ENCODE measurements at places on chromosomes 2 and 18.

GRCh38 chr2:139217641-139218040 is 437.5 kb upstream of the NXPH2 start:
- no peaks in the 10 kb centered on the region for H3K4me1 ChIP-seq
- no peaks in the 10 kb centered on the region for H3K36me3 ChIP-seq
- DNase-seq, result no peak
- H3K4me3 ChIP-seq, result no peak overlapping the region
- no peak overlapping the region for H3K27ac ChIP-seq

GRCh38 chr2:8659092-8659734 is 22.6 kb upstream of the ID2 start:
- H3K36me3 ChIP-seq, result no peaks in the 10 kb centered on the region
- peaks cover 16% of the 10 kb centered on the region for H3K4me1 ChIP-seq
- H3K27me3 ChIP-seq, result no peaks in the 10 kb centered on the region
- no peak overlapping the region for H3K27ac ChIP-seq
- H3K4me3 ChIP-seq, result no peak overlapping the region

DNA sequence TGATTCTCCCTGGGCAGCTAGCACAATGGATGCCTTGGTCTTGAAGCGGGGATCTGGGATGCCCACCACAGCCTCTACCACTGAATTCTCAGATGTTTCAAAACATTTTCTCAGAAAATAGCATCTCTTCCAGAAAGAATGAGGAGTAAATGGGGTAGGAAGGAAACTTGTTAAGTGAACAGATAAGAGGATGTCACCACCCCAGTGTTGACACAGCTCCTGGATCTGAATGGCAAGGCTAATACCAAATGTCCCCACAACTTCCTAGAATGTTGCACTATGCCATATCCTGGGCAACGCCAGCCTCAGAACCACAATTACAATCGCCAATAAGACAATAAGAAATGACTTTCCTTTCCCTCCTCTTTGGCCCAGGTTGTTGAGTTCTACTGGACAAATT is 177.2 kb downstream of the BCL11A start:
- H3K36me3 ChIP-seq, result no peaks in the 10 kb centered on the region
- no peak overlapping the region for H3K4me3 ChIP-seq
- no peaks in the 10 kb centered on the region for H3K4me1 ChIP-seq
- H3K27ac ChIP-seq, result no peak overlapping the region
- H3K27me3 ChIP-seq, result no peaks in the 10 kb centered on the region

DNA sequence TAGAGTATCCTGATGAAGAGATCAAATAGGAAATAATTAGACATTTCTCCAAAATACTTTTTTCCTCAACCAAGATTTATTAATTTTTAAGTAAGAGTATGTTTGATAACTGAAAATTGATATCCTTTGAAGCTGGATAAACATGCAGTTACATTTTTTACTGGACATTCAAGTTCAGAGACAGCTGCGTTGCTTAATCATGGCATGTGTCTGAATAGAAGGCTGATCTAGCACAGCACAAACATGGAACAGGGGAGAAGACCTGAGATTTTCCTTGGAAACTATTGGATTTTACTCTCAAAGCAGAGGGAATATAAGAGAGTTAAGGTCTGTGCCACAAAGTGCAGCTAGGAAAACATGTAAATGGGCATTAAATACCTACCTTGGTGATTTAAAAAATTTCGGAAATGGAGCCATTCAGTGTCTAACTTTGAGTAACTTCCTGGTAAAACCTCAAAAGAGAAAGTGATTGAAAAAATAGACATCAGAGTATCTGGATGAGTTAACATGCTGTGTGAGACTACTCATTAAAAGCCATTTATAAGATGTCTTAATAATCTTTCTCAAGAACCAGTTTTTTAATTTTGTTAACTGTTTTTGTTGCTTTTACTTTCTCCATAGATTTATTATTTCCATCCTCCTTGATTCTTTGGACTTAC is 31.8 kb downstream of the CRIM1 start:
- H3K27ac ChIP-seq, result peak overlapping the region; percentile 96
- H3K4me3 ChIP-seq, result no peak overlapping the region
- H3K27me3 ChIP-seq, result no peaks in the 10 kb centered on the region
- H3K36me3 ChIP-seq, result peaks cover 43% of the 10 kb centered on the region
- DNase-seq, result no peak

DNA sequence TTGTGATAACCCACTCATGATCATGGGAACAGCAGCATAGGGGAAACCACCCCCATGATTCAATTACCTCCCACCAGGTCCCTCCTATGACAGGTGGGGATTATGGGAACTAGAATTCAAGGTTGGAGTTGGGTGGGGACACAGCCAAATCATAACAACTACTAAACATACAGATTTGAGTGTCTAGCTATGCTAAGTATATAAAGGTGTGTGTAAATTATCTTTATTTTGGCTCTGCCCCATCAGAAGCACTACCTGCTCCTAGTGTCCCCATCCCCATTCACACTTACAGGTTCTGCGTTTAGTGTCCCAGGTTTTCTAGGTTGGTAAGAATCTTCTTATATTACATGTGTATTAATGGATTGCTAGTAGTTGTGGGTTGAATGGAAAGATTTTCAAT is 464.7 kb downstream of the EPHA4 start:
- H3K4me3 ChIP-seq, result no peak overlapping the region
- no peaks in the 10 kb centered on the region for H3K27me3 ChIP-seq
- H3K4me1 ChIP-seq, result no peaks in the 10 kb centered on the region
- no peaks in the 10 kb centered on the region for H3K36me3 ChIP-seq
- H3K27ac ChIP-seq, result no peak overlapping the region
- no peak for DNase-seq

- H3K36me3 ChIP-seq, result no peaks in the 10 kb centered on the region
- H3K27ac ChIP-seq, result no peak overlapping the region
- H3K4me1 ChIP-seq, result peaks cover 20% of the 10 kb centered on the region
- H3K27me3 ChIP-seq, result no peaks in the 10 kb centered on the region
- H3K4me3 ChIP-seq, result no peak overlapping the region
- no peak for DNase-seq
Observed at GRCh38 chr2:43111788-43112554, 114.4 kb downstream of the ZFP36L2 start.

DNA sequence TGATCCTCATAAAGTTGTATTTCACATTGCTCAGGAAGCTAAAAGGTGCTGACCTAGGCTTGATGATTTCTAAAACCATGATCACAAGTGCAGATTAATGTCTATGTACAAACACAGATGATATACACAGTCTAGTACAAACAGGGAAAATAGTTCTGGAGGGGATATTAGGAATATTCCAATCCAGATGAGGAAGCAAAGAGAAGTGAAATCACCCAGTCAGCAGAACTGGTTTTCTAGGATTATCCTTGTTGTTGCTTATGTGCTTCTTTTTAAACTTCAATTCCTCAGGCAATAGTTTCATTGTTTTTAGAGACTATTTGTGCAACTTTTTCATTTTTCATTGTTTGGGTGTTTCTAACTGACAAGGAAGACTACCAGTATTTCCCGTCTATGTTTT is 4.7 kb downstream of the IL1A start:
- no peaks in the 10 kb centered on the region for H3K27me3 ChIP-seq
- H3K4me1 ChIP-seq, result no peaks in the 10 kb centered on the region
- H3K36me3 ChIP-seq, result no peaks in the 10 kb centered on the region
- no peak overlapping the region for H3K4me3 ChIP-seq
- DNase-seq, result no peak
- H3K27ac ChIP-seq, result no peak overlapping the region
